NCI-H1092 (cell line): ENCODE measurements at places on chromosomes 6 and 20.

- DNase-seq, result no peak
Measured at GRCh38 chr6:151357758-151358436, 33.5 kb downstream of the ZBTB2 start.

DNA sequence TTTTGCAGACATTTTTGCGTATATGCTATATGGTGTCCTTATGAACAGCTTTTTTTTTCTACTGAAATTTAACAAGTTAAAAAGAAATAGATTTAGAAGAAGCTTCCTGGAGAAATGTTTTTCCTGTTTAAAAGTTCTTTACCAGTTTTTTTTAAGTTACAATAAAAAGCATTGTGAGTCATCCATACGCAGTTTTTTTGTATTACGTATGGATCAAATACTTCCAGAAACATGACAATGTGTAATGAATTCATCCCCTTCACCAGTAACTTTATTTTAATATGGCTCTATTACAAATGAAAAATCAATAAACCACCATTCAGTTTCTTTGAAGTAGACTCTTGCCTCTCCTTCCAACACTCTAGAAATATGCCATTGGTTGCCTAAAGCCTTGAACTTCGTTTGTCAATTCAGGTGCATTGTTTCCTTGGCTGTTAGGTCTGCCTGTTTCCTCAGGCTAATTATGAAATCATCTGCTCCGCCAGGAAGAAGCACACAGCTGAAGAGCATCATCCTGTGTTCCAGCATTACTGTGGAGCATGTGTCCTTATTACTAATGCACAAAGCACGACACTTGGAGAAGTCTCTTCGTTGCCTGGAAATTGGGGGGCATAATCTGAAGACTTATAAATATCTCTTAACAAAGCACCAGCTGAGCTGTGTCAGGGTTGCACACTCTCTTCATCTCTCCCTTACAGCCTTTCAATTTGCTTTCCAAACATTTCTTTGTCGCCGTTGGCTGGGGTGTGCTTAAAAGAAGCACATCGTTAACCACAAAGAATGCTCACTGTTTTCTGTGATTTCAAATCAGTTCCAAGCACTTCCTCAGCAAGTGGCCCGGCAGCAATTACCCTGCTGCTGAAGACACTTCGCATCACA is 9.6 kb downstream of the MOXD1 start:
- DNase-seq, result no peak

DNA sequence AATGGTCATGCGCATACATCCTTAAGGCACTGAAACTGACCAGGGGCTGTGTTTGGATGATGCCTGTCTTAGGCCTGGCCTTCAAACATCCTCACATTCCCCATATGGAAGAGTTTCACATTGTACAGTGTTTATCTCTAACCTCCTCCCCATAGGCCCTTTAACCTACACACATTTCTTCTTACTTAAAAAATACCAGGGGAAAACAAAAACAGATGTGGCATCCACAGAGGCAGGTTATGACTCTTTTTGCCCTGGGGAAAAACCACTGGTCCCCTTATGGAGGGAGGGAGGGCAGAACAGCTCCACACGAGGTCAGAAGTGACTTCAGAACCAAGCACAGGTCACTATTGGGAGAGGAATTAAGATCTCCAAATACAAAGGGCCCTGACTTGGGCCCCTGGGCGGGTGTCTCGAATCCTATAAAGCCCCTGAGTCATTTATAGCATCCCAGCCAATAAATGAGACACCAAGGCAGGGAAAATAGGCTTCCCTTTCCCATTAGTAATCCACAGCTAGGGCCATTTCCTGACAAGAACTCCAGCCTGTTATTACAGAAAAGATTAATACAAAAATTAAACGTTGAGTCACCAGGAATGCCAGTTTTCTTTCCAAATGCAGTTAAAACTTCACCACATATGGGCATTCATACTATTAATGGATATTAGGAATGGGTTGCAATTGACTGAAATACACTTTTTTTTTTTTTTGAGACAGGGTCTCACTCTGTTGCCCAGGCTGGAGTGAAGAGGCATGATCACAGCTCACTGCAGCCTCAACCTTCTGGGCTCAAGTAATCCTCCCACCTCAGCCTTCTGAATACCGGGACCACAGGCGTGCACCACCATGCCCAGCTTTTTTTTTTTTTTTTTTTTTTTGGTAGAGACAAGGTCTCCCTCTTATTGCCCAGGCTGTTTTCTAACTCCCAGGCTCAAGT is 107.2 kb downstream of the ATP9A start:
- DNase-seq, result no peak

GRCh38 chr20:38192323-38192885 is 27.3 kb upstream of the TGM2 start:
- no peak for DNase-seq

GRCh38 chr6:40422046-40422445 is 165.1 kb downstream of the LRFN2 start:
- no peak for DNase-seq

- DNase-seq, result no peak
Measured at GRCh38 chr6:92888316-92888715, 531.0 kb downstream of the EPHA7 start.

DNA sequence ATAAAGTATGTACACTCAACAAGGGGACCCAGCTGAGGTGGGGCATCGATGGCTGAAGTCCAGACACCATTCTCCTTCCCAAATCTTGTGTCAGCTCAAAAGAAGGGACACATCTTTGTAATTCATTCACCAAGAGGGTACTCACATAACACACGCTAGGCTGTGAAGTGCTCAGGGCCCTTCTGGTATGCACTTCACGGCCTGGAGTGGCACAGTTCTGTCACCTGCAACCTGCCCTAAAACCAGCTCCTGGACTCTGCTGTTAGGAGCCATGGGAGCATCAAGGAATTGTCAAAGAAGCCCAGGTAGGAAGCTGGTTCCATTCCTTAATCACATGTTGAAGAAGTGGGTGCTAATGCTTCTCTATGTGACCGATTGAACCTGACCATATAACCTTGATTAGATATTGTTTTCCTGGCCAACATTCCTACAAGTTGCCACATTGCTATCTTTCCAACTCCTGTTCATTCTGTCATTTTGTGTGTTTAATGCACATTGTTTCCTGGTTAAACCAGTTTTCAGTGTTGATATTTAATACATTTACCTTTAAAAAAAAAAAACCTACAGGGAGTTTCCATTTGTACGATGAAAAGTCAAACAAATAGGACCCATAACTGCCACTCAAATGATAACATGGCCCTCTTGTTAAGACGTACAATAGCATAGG is 127.3 kb downstream of the TNFRSF21 start:
- DNase-seq, result no peak

DNA sequence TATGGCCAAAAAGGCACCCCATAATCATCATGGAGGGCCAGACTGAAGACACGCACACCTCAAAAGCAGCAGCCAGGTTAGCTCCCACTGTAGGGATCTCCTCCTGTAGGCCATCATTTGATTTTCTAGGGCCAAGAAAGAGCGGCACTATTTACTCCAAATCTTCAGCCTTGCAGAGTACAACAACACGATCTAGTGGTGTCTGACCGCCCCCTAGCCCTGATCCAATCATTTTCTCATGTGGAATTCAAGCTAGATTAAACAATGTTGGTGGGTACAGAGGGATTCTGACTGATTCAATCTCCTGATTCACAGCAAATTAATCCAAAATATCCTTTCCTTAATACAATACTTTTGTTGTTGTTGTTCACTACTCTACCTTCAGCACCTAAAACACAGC is 12.5 kb downstream of the GNAS-AS1 start:
- no peak for DNase-seq

DNA sequence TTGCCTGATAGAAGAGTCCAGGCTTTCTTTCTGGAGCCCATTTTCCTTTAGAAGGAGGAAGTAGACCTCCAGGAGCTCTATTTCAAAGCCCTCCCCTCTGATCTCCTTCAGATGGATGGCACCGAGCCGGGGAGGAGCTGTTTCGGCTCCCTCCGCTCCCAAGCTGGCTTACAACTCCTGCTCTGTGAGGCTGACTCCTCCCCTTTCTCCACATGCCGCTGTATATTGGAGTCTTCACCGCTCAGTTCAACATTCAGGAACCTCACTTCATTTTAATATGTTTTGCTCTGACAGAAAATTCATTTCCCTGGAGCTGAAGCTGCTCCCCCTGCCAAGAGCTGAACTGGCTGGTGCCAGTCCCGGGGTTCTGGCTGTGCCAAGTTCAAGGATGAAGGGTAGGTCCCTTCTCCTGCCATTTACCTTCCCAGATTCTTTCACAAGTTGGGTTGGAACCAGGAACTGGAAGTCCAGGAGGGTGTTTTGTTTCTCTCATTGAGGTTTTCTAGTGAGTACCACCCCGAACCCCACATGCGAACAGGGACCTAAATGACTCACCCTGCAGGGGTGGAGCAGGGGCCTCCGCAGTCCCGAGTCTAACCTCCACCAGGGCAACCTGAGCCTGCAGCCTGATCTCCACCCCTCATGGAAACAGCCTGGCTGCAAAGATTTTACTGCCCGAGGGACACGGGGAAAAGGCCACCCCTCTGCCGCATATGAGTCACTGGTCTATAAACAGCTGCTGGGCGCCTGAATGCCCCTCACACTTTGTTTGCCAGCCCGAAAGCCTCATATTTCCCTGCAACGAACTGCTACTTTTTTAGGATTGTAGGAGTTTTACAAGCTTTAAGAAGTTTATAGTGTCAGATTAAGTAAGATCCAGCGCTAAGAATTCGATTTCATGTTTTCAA is 68.6 kb upstream of the FOXA2 start:
- DNase-seq, result no peak

DNA sequence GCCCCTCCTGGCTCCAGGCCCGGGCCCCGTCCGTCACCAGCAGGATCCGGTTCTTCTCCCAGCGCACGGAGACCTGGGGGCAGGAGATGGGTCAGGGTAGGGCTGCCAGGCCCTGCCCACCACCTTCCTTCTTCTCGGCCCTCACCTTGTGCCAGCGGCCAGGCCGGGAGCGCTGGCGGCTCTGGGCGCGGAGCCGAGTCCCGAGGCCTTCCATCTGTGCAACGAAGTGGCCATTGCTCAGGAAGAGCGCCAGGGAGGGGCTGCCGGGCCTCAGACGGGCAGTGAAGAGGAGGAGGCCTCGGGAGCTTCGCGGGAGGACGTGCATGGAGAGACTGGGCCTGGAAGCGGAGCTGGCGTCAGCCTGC is 7.9 kb downstream of the ADRM1 start:
- DNase-seq, result no peak

DNA sequence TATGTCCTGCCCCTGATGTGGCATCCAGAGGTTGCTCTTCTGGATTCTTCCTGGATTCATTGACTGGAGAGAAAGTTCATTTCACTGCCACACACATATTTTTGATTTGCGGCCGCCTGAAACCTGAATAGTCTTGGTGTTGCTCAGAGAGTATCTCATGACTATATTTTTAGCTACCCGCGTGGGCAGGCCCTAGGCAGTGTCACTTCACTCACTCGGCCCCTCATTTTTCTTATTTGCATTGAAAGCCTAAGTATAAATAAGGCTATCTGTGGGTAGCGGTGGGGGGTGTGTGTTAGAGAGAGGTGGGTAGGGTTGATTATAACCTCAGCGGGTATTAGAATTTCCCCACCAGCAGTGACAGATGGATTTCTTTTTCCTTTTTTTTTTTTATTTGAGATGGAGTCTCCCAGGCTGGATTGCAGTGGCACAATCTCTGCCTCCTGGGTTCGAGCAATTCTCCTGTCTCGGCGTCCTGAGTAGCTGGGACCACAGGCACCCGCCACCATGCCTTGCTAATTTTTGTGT is 113.5 kb downstream of the JARID2 start:
- DNase-seq, result no peak

DNA sequence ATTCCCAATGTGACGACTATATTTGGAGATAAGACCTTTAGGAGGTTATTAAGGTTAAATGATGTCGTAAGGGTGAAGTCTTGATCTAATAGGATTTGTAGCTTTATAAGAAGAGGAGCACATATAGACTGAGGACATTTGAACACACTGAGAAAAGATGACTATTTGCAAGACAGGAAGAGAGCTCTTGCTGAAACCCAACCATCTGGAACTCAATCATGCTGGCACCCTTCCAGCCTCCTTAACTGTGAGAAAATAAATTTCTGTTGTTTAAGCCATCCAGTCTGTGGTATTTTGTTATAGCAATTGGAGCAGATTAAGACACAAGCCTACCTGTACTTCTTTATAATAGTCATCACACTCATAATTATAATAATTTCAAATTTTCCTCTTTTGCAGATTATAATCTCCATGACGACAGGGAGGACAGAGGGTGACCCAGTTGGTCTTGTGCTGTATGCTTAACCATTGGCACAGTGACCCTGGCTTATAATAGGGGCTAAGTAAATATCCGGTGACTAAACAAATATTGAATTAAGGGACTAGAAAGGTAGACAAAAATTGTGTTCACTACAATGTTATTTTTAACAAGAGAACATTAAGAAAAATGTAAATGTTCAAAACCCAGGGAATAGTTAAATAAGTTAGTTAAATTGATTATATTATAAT is 206.4 kb upstream of the HDDC2 start:
- peak; percentile 61 for DNase-seq

GRCh38 chr20:9323622-9324021 is 190.8 kb upstream of the LAMP5 start:
- no peak for DNase-seq

GRCh38 chr20:63054103-63054474 is 47.3 kb upstream of the BHLHE23 start:
- no peak for DNase-seq

GRCh38 chr20:1320902-1321653 is 7.9 kb downstream of the SDCBP2 start:
- DNase-seq, result no peak

DNA sequence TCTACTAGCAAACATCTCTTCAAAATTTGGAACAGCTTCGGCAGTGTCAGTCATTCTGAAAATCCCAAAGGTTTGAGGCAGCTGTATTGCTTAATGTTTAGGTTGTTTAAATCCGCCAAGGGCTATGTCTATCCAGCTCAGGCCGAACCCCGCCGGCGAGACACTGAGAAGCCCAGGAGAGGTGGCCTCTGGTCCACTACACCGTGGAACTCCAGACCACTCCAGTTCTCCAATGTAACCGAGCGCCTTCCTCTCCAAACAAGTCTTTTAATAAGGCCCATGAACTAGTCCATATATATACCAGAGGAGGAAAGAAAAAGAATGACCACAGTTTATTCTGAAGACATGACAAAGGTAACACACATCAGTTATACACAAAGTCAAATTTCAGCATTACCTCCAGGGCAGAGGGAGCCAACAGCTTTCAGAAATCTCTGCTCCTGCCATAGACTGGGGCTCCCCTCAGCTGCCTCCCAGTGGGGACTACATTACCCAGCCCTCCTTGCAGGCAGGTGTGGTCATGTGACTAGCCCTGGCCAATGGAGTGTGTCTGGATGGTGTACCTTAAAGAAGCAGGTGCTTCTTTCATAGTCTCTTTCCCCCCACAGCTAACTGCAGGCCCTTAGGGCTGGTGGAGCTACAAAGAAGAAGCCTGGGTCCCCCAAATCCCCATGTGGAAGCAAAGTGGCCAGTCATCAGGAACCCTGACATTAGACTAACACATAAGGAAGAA is at the start of gene RAMACL:
RAMACL (minus strand) TSS at position 255 of the 733 bp plus-strand sequence; CDS start at position 54, 201 bp downstream.
- DNase-seq, result no peak
